HEK293T (cell line): ENCODE measurements at places on chromosomes 2 and 18.

GRCh38 chr2:22932288-22932687, 452.7 kb upstream of the KLHL29 start:
- DNase-seq = no peak

- no peak for DNase-seq
These were observed 25.3 kb downstream of the SCG2 start for GRCh38 chr2:223576873-223577272.

GRCh38 chr2:65076345-65076710, 20.1 kb downstream of the CEP68 start:
- no peak for DNase-seq

- DNase-seq = no peak
These were observed 62.5 kb downstream of the REEP1 start for GRCh38 chr2:86274918-86275275.

- no peak for DNase-seq
These were observed 123.2 kb downstream of the OLA1 start for GRCh38 chr2:174125090-174125489.

DNA sequence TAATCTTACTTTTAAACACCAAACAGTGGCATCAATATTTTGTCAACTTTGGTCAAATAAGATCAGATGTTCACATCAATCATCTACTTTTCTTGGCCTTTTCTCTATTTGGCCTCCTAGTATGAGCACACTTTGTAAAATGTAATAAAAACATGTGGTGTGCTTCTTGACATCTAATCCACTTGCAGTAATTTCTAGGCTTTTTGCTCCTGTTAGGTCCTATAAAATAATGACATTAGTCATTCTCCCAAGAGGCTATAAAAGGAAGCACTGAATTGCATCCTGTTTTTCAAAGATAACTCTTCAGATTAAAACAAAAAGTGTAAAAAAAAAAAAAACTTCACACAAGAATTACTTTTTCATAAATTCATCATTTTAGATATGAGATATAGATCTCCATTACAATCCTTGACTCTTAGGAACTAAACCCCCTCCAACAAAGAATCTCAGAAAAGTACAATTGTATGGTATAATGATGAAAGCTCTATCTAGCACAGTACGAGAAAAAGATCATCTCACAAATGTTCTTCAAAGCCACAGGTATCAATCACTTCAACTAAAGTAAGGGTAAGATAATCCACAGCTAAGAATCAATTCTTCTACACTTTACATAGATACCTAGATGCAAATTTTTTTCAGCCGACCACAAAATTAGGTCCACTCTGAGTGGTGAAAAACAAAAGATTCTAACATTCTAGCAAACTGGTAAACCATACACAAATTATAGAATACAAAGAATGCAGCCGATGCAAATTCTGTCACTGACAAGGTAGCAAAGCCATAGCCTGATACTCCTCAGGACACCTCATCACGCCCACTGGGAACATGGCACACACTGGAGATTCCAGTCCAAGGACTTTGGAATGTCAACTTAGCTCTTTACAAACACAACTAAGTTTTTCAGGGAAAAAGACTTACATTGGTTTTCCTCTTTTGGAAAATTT, 2.7 kb downstream of the BCL2 start:
- no peak for DNase-seq

GRCh38 chr18:48676756-48677368, 138.0 kb downstream of the CTIF start:
- DNase-seq = peak; percentile 62

DNA sequence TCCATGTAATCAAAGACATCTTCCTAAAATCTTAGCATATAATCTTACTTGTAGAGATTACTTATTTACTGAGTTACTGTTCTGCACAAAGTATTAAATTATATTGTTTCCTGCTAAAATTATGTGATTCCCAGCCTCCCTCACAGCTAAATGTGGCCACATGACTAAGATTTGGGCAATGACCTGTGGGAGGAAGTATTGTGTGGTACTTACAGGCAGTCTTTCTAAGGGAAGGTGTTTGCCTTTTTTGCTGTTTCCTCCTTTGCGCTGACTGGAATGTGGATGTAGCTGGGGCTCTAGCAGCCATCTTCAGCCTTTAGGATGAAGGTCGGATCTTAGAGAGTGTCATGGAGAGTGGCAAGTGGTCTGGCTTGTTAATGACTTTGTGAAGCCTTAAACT, 146.3 kb upstream of the APCDD1 start:
- DNase-seq = no peak

DNA sequence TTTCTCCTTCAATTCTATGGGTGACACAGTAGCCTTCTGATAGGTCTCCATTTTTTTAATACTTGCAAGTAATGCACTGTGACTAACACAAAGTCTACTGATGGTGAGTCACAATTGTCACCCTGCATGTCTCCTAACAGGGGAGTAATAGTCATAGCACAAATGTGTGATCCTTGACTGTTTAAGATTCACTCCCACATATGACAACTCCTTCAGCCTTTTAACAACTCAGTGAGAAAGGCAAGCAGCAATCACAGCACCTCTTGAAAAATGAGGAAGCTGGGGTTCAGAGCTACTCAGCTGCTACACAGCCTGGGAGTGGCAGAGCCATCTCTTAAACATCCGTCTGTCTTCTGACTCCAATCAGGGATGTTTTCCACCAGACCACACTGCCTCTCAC, 63.8 kb downstream of the EHD3 start:
- DNase-seq = no peak

DNA sequence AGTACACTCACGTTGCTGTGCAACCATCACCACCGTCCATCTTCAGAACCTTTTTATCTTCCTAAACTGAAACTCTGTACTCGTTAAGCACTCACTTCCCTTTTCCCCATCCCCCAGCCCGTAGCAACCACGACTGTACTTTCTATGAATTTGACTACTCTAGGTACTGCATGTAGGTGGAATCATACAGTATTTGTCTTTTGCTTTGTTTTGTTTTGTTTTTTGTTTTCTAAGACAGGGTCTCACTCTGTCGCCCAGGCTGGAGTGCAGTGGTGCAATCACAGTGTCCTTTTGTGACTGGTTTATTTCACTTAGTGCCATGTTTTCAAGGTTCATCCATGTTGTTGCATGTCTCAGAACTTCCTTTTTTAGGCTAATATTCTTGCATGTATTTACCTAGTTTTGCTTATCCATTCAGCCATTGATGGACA, 7.0 kb upstream of the TYMS start:
- DNase-seq = no peak

- DNase-seq = no peak
These were observed 334.8 kb downstream of the DYSF start for GRCh38 chr2:71788186-71788525.

DNA sequence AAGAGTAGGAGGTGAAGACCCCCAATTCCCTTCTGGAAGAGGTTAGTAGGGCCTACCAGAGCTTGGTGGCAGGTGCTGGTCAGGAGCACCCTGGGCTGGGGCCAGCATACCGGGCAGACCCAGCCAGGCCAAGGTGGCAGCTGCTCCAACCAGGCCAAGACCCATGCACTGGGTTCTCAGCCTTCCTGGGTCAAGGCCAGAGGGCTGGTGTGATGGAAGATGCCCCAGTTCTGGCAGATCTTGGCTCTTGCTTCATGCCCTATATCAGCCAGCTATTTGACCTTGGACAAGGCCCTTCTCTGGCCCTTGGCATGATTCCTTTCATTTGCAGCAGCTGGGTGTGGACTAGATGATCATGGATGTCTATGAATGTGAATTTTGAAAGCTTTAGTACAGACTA, 57.7 kb downstream of the PRKCE start:
- no peak for DNase-seq

GRCh38 chr18:37403100-37403781, 162.4 kb downstream of the CELF4 start:
- DNase-seq = no peak

DNA sequence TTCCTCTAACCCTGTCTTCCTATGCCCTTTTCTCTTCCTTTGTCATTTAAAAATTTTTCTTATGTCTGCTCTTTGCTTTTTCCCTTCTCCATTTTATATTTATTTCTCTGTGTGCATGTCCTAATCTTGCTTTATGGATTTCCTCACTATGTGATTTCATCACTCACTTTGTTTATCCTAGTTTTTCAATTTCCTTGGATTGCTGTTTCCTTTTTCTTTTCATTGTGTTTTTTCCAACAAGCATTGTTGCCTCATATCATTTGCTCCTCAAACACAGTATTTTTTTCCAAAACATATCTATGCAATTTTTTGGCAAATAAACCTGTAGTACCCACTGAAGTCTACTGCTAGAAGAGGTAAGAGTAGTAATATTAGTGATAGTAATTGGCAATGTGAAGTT, 67.4 kb upstream of the PNPT1 start:
- no peak for DNase-seq

DNA sequence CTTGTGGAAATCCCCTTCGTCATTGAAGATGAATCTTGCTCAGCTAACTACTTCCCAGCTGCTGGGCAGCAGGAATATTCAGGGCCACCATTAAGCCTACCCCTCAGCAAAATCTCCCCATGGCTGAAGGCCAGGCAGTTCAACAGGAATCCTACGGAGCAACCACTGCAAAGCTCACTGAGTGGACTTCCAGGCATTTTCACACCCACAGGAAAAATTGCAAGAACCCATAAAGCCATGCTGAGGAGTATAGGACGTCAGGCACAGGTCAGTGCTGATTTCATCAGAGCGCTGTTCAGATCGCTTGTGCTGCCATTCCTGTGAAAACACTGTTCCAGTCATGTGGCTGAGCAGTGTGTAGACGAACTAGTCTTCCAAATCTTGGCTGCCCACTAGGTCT, 134.8 kb upstream of the TACR1 start:
- DNase-seq = no peak

GRCh38 chr2:232325324-232326273, 53.0 kb upstream of the ALPP start:
- DNase-seq = no peak

- no peak for DNase-seq
These were observed 166.4 kb upstream of the MGAT5 start for GRCh38 chr2:134087371-134087921.

DNA sequence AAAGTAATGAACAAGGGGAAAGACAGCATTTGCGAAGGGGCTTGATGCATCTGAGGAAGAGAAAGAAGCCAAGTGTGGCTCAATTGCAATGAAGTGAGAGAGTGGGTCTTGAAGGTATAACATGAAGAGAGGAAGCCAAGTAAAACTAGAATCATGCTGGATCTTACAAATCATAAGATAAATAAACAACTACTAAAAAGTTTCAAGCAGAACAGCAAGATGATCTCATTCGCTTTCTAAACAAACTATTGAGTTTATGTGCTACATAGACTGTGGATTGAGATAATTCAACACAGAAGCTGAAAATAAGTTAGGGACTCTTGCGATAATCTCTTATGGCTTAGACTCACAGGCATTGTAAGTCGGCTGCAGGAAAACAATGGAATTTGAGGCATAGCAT, 1310.5 kb upstream of the NRXN1 start:
- DNase-seq = no peak

DNA sequence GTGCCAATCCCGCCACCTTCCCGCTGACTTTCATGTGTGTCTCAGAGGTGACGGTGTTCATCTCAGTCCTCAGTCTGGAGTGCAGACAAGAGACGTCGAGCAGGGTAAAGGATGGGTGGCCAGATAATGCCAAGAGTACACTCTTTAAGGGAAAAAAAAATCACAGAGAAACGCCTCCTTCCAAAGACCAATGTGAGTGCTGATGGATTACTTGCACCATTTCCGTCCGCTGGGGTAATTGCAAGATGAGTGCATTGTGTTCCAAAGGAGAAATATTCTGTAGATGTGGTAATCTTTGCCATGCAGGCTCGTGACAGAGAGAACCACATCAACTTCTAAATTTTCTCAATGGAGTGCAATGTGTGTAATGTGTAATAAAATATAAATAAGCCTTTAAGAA, 81.0 kb downstream of the KLHL29 start:
- no peak for DNase-seq

DNA sequence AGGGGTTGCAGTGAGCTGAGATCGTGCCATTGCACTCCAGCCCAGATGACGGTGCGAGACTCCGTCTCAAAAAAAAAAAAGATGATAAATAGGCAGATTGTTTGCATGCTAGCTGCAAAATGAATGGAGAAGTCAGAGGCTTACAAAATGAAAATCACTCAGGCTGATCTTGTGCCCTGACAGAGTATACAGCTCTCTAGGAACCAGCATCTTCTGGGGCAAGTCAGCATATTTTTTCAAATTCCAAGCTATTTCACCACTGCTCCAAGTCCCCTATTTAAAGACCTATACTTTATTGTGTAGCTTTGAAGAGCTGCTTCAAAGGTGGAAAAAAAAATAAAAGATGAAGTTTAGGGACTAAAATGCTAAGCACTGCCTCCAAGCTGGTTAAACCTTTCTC, 6.1 kb downstream of the E2F6 start:
- DNase-seq = no peak

GRCh38 chr2:48114256-48114655, 208.0 kb upstream of the FBXO11 start:
- no peak for DNase-seq

DNA sequence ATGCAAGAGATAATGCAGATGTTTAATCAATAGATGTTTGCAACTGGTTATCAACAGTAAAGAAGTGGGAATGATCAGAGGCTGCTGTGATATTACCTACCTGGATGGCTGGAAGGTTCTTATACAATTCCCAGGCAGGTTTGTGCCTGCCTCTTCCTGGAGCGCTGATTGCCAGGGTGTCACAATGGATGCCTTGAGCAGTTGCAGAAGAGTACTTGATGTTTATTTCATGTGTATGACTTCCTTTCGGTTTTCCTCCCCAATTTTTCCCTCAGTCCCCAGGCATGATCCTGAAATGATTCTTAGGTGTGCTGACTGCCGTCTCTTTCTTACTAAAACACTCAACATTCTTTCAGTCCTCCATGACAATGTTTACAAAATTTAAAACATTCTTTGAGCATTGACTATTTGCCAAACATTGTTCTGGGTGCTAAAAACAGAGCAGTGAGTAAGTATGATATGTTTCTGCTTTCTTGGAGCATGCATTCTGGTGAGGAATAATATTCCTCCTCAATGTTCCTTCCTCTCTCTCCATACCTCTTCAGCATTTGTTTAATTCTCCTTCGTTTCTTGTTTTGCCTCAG, 416.6 kb upstream of the TRIB2 start:
- no peak for DNase-seq

- DNase-seq = no peak
These were observed 270.6 kb downstream of the SOCS6 start for GRCh38 chr18:70559446-70559845.

- no peak for DNase-seq
These were observed 198.1 kb downstream of the ZNF407 start for GRCh38 chr18:74795751-74796150.

DNA sequence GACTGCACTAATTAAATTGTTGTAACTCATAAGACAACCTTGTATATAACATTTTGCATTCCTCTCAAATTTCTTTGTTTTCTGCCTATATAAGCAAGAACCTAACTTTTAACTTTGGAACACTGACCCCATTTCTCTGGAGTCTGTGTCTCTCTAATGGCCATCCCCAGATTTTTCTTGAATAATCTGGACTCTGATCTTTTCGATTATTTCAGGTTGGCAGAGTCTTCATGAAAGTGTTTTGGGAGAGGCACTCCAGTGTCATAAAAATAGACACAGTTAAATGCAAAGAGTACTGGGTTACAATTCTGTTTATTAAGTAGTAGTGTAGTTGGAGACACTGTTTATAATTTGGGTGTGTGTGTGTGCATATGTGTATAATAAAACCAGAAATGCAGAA, 1467.7 kb upstream of the CELF4 start:
- no peak for DNase-seq

GRCh38 chr2:231665245-231666170, 42.8 kb upstream of the PTMA start:
- no peak for DNase-seq

- DNase-seq = no peak
These were observed 431.3 kb upstream of the SPRED2 start for GRCh38 chr2:65863713-65864112.
